ENCODE measurements at places on chromosomes 7 and 10.

- peak; percentile 1 for DNase-seq
Observed at GRCh38 chr7:88040694-88041093, 106.6 kb downstream of the ADAM22 start.

- no peak for DNase-seq
Observed at GRCh38 chr7:110835218-110835617, 255.7 kb upstream of the LRRN3 start.

DNA sequence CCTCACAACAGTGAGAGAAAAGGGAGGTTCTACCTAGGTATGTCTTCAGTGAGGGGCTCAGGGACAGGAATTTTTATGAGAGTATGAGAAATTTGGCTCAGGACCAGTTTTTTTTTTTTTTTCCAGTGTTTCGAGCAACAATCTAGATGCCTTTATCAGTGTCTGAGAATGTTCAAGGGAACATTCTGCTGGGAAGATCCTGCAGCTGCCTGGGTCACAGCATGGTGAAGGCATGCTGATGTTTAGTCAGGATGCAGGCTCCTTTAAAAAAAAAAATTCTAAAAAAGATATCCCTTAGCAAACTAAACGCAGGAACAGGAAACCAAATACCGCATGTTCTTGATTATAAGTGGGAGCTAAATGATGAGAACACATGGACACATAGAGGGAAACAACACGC lies 31.0 kb downstream of the SBDS start:
- DNase-seq, result no peak

- DNase-seq, result no peak
Observed at GRCh38 chr10:44966129-44966815, 6.7 kb downstream of the RASSF4 start.

- DNase-seq, result no peak
Observed at GRCh38 chr7:138978541-138979184, 2.5 kb downstream of the KIAA1549 start.

DNA sequence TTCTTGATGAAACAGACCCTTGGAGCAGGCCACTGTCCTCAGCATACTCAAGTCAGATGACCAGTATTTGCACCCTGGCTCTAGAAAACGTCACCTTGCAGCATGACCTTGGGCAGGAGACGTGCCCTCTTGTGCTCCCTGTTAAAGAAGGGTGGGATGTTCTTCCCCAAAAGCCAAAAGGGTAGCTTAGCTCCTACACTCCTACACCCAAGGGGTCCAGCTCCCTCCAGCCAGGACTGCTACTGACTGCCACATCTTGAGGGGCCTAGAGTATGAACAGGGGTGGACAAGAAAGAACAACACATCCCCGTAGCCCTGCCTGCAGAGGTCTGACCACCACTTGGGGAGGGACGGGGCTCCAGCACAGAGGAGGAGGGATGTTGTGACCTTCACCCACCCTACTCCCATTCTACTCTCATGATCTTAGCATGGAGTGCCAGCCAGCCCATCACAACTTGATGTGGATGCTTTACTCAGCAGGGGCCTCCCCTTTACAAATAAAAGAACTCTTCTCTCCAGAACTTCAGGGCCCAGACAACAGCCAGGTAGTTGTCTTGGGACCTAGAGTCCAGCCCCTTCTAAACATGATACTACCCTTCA lies 165.3 kb upstream of the ZMIZ1 start:
- DNase-seq, result no peak

DNA sequence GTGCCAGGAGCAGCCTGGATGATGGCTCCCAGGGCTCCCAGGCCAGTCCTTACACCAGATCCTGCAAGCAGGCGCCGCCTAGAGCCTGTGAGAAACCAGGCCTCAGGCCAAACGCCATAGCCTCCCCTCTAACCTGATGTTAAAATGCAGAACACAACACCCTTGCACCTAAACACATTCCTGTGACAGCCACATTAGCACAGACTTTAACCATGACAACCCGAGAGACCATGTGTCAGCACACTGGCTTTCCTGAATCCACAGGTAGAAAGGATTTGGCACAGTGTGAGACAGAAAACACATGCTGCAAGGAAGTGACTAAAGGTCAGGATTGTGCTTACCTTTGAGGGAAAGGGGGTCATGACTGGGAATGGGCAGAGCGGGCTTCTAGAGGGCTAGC lies 59.9 kb downstream of the SGMS1 start:
- DNase-seq, result no peak

DNA sequence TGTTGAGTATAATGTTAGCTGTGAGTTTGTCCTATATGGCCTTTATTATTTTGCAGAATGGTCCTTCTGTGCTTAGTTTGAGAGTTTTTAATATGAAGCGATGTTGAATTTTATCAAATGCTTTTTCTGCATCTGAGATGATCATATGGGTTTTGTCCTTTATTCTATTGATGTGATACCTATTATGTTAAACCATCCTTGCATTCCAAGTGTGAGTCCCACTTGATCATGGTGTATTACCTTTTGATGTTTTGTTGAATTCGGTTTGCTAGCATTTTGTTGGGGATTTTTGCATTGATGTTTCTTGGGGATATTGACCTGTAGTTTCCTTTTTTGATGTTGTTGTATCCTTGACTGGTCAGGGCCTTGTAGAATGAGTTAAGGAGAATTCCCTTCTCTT lies 166.4 kb downstream of the MLLT10 start:
- DNase-seq, result no peak

DNA sequence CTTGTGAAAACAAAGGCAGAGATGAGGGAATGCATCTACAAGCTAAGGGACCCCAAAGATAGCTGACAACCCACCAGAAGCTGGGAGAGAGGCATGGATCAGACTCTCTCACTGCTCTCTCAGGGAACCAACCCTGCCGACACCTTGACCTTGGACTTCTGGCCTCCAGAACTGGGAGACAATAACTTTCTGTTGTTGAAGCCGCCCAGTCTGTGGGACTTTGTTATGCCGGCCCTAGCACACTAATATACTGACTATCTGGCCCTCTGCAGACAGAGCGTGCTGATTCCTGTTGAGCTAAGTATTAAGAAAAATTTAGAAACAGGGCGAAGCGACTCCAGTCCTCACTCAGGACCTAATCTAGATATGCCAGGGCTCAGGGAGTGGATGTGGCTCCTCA lies 144.3 kb upstream of the TCF7L2 start:
- no peak for DNase-seq

DNA sequence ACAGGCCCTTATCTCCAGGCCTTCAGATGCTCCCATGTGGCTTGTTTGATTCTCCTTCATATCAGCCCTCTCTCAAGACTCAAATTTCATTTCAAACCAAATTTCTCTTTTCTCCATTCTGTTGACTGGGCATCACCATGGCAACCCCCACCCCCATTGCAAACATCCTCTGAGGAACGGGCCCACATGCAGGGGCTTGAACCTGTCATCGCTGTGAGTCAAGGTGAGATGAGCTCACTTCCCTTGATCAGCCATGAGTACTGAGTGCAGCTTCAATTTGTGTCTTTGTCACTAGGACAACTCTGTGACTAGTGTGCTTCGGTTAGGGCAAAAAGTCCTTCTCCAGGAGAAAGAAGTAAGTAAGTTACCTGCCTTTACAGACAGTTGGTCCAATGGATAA lies 41.9 kb downstream of the CALML3 start:
- DNase-seq, result no peak

DNA sequence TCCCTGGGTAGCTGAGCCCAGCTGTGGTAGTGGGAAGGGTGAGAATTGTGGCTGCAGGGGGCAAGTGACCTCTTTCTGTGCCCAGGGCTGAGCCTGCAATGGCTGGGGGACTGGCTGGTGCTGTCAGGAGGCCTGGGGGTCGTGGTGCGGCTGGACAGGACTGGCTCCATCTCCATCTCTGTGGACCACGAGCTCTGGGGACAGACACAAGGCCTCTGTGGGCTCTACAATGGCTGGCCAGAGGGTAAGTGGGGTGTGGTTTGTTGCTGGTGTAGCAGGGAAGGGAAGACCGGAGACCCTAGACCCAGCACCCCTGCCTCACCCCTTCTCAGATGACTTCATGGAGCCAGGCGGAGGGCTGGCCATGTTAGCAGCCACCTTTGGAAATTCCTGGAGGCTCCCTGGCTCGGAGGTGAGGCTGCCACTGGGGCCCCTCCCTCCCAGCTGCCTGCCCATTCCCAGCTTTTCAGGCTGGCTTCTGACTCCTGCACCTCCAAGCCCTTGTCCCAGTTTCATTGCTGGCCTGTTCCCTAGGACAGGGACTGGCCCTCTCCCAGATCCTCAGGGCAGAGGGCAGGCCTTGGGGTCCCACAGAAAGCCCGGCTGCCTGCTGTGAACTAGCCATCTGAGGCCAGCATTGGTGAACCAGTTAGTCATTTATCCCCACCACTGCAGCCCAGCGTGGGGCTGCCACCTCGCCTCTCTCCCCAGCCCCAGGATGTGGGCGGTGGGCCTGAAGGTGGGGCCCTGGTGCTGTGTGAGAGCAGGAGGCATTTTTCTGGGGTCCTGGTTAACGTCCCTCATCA lies 5.5 kb upstream of the ZNF467 start:
- DNase-seq, result no peak

- DNase-seq, result no peak
Observed at GRCh38 chr7:132828502-132828901, 252.2 kb upstream of the PLXNA4 start.

DNA sequence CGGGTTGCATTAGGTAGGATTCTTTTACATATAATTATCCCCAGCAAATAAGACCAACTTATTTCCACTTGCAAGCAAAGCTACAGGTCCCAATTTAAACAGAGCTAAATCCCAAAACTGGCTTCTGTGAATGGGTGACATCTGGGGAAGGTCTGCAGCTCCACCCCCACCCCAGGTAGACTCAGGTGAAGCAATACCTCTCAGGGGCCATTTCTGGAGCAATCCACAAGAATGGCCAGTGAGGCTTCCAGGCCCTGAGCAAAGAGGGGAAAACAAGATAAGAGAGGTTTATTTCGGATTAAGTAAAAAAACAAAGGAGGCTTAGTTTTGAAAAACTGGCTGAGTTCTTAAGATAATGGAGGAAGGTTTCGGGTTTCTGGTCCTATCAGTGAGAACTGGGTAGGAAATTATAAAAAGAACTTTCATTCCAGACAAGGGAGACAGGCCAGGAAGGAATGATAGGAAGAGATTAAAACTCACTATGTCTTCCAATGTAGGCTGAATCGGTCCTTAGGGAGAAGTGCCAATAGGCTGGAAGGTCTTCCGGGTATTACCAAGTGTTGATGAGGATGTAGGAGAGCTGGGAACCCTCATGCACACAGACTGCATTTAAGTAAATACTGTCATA lies 25.4 kb downstream of the SH3PXD2A start:
- DNase-seq, result no peak

GRCh38 chr7:139829025-139829774 lies at the start of gene TBXAS1:
TBXAS1 (plus strand) TSS chr7:139829264; CDS start chr7:139829391, 127 bp downstream.
- no peak for DNase-seq

GRCh38 chr7:1653500-1653899 lies 16.6 kb upstream of the ELFN1 start:
- DNase-seq, result no peak

- DNase-seq, result no peak
Observed at GRCh38 chr7:25659841-25660240, 431.6 kb upstream of the NPVF start.

Measured in GM04504 (cell line).